ENCODE measurements at places on chromosomes 12 and 14. TPM values are rescaled to one million over a fixed set of nuclear protein-coding genes. Genes with fewer than 3 reads are reported as not detected.

APOF gene
- total RNA-seq, result not detected

TMEM233 gene
- 1.6 TPM for total RNA-seq

BCL11B gene
- total RNA-seq, result 0.09 TPM

CMA1 gene
- not detected for total RNA-seq

ACYP1 gene
- total RNA-seq, result 10.8 TPM

KLRK1 gene
- not detected for total RNA-seq

TPPP2 gene
- total RNA-seq, result not detected

PNMA1 gene
- total RNA-seq, result 24.0 TPM

SYNDIG1L gene
- not detected for total RNA-seq

CRIP1 gene
- total RNA-seq, result 0.45 TPM

STYK1 gene
- 19.5 TPM for total RNA-seq

BCL2L14 gene
- total RNA-seq, result not detected

SLC2A13 gene
- 5.7 TPM for total RNA-seq

LRRC10 gene
- total RNA-seq, result not detected

TAS2R43 gene
- 1.5 TPM for total RNA-seq

KCNJ8 gene
- total RNA-seq, result not detected

LTBP2 gene
- total RNA-seq, result 214 TPM

DBX2 gene
- not detected for total RNA-seq

CLEC4D gene
- total RNA-seq, result not detected

BBS10 gene
- total RNA-seq, result 15.0 TPM
